ENCODE measurements at places on chromosomes 11 and 22. TPM values are rescaled to one million over a fixed set of nuclear protein-coding genes. Genes with fewer than 3 reads are reported as not detected.

Gene SPI1
- 8.3 TPM for total RNA-seq

- no peak for DNase-seq
Observed at GRCh38 chr11:34744511-34744910, 123.6 kb downstream of the EHF start.

Gene CD248
- total RNA-seq = 12.3 TPM

DNA sequence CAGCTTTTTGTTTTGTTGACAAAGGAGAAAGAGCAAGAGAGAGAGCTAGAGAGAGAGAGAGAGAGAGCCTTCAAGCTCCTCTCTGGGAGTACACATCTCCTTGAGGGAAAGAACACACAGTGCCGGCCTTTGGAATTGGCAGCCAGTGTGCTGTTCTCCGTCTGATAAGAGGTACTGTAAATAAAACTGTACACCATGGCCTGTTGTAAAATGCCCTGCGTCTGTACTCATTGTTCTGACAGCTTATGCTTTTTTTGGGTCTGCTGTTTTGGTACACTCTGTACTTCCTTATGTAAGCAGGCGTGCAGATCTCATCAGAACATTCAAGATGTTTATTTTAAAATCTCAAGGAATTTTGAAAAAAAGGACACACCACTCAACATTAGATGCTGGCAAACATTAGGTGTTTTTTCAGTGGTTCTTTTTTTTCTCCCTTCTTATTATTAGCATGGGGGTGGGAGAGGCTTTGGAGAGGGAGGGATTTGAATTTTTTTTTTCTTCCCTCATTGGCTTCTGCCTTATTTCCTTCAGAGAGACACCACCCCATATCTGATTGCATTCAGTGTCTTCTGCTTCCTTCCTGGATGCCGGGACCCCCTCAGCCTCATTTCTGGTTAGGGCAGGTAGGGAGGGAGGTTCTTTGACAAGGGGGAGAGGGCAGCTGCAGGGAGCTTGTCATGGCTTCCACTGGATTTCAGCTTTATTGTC, 116.8 kb upstream of the NNMT start:
- DNase-seq = peak; percentile 83

DNA sequence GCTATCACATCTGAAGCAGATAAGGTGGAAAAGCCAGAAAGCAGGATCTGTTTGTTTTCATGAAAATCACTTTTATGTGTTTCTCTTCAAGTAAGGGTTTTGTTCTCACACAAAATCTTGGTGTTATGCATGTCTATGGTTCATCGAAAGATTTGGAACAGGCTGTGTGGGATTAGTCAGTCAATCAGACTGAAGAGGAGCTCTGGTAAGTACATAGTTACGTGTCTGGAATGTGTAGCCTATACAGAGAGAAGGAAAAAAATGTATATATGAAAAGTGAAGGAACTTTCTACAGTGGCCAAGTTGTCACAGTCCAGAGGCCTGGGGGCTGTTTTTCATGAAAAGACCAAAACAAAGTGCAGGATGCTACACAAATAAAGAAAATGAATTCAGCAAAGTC, 156.7 kb downstream of the CNTN5 start:
- DNase-seq = no peak

GRCh38 chr11:123429913-123430720, at the start of gene GRAMD1B:
GRAMD1B (plus strand) TSS chr11:123430269; CDS start chr11:123430793, 524 bp downstream.
- DNase-seq = peak; percentile 41

DNA sequence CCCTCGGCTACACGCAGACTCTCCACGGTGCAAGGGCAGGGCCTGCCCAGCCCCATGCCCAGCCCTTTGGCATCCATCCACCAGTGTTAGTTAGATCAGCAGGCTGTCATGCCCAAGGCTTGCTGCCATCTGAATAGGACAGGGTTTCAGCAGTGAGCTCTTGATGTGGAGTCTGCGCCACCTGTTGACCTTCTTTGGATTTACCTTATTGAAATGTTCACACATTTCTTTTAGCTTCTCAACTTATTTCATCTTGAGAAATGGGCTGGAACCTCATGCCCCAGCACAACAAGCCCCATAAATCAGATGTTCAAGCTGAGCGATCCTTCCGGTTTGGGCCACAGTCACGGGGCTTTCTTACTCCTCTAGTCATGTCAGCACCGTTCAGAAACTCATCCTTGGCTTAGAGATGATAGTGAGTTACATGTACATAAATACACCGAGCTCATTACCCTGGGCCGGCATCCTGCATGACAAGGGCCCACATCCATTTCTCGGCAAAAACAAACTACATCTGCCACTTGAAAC, 61.7 kb downstream of the PARVB start:
- DNase-seq = peak; percentile 81

GRCh38 chr11:75625991-75626888, 42.6 kb downstream of the MAP6 start:
- DNase-seq = no peak

- no peak for DNase-seq
Observed at GRCh38 chr22:36237462-36238372, 1.6 kb downstream of the APOL2 start.

Gene KCNK7
- total RNA-seq = 0.85 TPM

Gene TUBA8
- 253 TPM for total RNA-seq

- no peak for DNase-seq
Observed at GRCh38 chr11:2223153-2223794, 47.1 kb downstream of the ASCL2 start.

GRCh38 chr22:48960980-48961660, 866.6 kb downstream of the BRD1 start:
- peak; percentile 2 for DNase-seq

GRCh38 chr11:108466405-108466804, 924 bp downstream of the C11orf65 start:
- no peak for DNase-seq

Gene CD3E
- total RNA-seq = 0.60 TPM

- peak; percentile 37 for DNase-seq
Observed at GRCh38 chr11:30585892-30586250, 282 bp downstream of the MPPED2 start.

DNA sequence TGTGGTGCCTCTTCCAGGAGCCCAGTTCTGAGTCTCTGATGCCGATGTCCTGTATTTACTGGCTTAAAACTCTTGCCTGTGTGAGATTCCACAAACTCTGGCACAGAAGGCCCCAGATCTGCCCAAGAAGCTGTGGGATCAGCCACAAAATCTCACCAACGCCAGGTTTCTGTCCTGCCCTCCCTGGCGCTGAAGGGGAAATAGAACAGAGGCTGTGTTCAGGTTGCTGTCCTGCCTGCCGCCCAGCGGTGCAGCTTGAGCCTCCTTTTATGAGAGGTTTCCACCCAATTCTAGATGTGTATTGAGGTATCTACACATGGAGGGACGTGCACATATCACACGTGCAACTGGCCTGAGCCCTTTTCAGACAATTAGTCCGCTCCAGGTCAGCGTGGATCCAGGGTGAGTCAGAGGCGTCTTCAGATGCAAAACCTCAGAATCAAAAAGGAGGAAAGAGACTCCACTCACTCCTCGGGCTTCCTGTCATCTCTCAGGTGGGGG, 2.2 kb downstream of the TMEM80 start:
- no peak for DNase-seq

DNA sequence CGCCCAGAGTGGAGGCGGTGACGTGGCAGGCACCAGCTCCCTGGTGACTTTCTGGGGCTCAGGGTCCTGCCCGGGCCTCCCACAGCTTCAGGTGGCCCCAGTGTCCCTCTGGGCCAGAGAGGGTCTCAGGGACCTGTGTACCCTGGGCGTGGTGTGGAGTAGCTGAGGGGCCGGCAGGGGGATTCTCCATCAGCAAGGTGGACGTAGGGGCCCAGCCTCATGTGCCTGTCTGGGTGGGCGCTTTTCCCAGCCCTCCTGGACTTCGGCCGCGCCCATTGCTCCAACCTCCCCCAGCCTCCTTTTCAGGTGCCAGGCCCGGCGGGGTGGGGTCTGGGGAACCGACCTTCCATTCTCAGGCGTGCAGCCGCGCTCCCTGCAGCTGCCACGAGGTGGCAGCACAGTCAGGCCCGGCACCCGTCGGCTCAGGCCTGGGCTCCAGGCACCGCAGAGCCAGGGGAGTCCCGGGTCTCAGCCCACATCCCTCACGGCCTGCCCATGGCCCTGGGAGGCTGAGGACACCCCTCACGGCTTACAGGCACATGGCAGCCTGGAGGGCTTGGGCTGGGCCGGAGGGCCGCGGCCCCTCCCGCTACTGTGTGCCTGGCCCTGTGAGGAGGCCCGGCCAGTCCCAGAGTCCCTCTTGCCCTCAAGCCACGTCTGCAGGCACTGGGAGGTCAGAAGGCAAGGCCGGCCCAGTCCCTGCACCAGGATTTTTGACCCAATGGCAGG, 19.9 kb upstream of the MUC5B start:
- peak; percentile 49 for DNase-seq

Gene ACTN3
- total RNA-seq = not detected

DNA sequence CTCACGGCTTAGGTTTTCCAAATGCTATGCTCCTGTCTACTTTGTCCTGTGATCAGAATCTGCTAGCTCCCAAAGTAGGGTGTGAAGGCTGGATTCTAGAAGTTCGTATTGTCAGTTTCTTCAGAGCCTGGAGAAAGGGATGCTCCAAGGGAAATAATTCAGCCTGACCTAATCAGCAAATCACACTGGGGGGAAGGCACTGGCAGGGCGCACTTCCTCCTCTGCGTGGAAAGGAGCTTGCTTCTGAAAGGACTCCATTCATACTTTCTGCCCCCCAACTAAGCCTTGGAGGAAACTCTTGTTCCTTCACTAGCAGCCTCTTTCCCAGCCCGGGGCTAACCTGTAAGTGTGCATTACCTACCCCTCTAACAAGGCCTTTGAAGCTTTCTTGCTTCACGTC, 165.9 kb downstream of the NAV2 start:
- DNase-seq = no peak
